Central memory CD4-positive, alpha-beta T cell (primary cell): ENCODE measurements at places on chromosomes 3 and 15.

- DNase-seq, result no peak
Observed at GRCh38 chr3:166489826-166490225, 652.6 kb upstream of the BCHE start.

DNA sequence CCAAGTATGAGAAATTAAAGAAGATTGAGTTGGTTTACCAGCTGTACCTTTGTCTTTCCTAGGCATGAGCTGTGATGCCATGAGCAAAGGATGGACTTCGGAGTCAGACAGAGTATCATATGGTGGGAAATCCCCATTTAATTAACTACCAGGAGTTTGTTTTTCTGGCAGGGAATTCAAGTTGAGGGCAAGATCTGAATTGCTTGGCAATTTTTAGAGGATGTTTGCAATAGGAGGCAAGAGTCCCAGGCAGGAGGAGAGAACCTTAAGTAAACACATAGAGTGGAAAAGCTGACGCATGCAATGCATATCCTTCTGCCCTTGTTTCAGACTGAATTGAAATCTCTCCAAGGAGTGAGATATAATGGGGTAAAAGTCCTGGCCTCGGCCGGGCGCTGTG is 569.7 kb upstream of the MDFIC2 start:
- DNase-seq, result no peak

GRCh38 chr3:120420360-120420759 is 30.4 kb downstream of the FSTL1 start:
- DNase-seq, result no peak

DNA sequence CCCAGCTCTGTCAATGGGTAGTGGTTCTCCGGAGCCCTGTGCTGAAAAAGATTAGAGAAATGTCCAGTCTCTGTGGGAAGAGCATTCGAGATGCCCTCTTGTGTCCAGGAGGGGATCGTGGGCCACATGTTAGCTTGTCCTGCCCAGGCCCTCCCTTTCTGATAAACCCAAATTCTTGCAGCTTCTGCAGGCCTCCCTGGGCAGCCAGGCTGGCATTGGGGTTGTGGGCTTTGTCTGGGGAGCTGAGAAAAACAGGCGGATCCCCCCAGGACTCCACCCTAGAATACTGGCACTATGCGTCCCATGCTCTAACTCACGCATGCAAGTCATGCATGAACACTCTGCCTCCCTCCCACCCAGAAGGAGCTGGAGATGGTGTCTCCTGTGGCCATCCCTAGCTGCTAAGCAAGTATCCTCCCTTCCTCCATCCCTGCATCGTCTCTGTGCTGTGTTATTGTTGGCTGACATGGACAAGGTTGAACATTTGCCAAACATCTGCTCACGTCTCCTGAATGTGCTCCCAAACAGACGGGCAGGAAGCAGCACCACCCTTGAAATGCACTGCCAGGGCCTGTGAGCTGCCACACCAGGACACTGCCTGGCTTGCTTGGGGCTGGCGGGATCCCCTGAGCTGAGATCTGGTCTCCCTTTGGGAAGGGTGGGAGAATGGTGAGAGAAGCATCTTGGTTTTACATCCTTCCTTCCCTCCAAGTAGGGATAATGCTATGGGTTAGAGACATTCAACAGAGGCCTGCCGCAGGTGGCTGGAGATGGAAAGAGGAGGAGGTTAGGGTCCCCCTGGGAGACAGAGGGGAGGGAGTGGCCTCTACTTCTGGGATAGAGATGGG is 26.5 kb downstream of the CFAP161 start:
- DNase-seq, result no peak

DNA sequence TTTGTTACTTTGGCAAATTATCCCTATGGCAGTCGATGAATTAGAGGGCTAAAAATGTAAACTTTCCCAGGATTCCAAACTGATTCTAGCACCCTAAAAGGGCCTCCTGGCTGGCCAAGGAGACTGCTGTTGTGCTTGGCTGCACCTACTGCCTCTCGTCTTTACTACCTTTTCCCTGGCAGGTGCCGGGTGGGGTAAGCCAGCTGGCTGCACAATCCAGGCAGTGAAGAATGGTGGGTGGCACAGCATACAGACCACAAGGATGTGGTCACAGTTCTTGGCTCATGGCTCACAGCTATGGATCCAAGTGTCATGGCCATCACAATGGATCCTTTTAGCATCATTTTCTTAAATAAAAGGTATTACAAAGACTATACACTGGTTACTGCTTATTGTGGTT is 20.7 kb upstream of the SLC25A26 start:
- DNase-seq, result no peak

- DNase-seq, result no peak
Observed at GRCh38 chr15:68389936-68390817, 41.8 kb downstream of the ITGA11 start.

DNA sequence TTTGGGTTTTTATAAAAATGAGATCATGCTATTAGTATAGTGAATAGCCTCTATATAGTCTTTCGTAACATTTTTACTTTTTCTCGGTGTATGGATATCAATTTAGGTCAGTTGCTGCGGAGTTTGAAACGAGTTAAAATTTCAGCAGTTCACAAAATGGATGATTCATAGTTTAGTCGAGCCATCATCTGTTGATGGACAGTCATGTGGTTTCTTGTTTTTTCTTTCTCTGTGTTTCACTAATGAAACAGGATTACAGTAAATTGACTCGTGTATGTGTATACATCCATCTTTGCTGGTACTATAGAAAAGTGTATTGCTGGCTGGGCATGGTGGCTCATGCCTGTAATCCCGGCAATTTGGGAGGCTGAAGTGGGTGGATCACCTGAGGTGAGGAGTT is 106.8 kb downstream of the IGF1R start:
- no peak for DNase-seq

DNA sequence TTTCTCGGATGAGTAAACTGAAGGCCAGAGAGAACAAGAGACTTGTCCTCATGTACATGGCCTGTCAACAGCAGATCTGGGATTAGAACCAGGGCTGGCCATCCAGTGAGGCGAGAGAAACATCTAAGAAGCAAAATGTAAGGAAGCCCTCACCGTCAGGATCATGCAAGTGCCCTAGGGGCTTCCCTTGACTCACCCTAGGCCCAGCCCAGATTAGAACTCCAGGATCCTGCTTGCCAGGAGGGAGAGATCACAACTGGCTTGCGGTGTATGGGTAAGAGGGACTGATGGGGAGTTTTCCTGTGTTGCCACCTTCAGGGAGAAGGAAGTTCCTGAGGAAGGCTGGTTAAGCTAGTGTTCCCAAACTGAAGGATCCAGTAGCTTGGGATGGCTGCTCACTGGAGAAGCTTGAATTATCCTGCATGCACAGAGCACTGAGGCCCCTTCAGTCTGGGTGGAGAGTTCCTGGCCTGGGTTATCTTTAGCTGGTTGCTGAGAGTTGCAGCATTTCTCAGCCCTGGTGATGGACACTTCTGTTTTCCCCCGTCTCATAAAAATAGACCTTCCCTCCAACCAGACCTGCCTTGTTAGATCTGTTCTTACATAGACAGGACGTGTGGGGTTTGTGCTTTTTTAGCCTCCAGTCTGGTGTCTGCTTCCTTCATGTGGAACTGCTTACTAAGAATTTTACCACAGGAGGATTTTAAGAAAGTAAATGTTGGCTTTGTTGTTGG is 28.2 kb upstream of the XIRP1 start:
- DNase-seq, result no peak

DNA sequence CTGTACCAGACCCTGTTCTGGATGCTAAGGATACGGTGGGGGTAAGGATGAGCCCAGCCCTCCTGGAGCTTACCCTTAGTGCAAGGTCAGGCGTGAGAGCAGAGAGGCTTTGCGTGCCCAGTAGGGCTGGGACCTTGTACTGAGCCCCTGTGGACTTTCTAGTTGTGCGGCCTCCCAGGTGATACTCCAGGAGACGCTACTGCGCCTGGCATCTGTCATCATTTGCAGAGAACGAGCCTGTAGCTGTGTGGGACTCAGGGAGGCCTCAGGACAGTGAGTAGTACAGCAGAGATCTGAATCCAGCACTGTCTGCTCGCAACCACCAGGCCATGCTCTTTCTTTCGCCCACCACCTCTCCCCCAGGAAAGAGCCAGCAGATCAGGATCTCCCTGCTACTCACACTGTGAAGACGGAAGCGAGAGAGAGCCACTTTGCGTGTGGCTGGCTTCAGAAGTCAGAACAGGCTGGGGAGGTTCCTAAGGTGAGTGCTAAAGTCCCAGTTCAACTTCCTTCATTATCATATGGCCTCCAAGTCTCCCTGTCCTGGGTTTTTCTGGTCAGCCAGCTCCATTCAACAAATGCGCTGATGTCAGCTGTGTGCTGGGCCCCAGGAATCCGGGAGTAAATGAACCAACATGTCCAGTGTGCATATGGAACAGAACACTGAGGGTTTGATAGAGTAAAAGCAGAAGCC is 38.2 kb upstream of the ITGA11 start:
- no peak for DNase-seq

DNA sequence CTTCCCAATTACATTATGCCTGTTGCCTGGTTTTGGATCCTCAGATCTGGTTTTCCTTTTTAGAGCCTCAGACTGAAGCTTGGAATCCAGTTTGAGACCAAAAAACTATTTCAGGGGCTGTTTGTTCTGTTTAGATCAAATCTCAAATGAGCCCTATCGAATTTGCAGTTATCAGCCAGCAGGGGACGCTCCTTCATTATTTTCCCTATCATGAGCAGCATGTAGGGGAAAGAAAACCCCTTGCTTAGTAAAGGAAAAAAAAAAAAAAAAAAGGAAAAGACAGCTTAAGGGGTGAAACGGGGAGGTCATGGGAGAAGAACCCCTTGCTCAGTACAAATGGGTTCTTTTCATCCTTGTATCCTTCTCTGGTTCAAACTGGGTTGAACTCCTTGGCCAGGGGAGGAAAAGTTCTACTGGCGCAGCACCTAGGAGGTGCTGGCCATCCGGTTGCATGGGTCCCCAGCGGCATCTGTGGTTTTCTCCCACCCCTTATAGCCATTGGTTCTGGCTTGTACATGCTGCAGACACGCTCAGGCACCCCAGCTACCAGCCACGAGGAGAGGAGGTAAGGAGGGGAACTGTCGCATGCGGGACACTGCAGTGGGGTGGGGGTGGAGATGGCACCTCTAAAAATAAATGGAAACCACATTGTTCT is 1375.1 kb upstream of the ALCAM start:
- DNase-seq, result no peak

DNA sequence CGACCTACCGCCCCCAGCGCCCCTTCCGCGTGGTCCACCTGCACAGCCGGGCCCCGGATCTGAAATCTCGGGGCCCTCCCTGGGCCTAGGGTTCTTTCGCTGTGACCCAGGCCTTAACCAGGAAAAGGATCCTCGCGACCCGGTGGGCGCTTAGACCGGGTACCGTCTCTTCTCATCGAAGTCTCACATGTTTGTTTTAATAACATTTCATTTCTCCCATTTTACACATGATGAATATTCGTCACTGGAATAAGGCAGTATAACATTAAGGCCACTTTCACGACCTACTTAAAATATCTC is 277 bp upstream of the DALRD3 start:
- DNase-seq, result no peak

- no peak for DNase-seq
Observed at GRCh38 chr3:9846231-9846630, 2.4 kb upstream of the RPUSD3 start.

GRCh38 chr3:72220946-72221345 is 436.0 kb upstream of the PROK2 start:
- no peak for DNase-seq

DNA sequence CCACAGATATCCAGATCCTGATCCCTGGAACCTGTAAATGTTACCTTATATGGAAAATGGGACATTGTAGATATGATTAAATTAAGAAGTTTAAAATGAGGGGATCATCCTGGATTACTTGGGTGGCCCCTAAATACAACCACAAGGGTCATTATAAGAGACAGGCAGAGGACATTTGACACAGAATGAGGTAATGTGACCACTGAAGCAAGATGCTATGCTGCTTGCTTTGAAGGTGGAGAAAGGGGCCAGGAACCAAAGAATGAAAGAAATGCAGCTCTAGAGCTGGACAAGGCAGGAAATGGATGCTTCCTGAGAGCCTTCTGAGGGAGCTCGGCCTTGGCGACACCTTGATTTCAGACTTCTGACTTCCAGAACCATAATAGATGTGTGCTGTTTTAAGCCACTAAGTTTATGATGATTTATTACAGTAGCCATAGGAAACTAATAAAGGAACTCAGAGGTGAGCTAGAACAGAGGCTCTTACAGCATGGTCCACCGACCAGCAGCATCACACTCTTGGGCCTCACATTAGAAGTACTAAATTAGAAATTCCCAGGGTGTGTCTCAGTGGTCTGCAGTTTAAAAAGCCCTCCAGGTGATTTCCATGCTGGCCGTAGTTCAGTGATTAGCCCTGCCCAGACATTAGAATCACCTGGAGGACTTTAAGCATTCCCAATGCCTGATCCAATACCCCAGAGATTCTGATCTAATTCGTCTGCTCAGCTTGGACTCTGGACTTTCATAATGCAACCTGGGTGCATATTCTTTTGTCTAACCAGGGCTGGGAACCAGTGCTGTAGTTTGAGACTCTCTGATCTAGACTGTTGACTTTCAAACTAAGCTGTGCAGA is 7.5 kb downstream of the COLQ start:
- DNase-seq, result no peak

DNA sequence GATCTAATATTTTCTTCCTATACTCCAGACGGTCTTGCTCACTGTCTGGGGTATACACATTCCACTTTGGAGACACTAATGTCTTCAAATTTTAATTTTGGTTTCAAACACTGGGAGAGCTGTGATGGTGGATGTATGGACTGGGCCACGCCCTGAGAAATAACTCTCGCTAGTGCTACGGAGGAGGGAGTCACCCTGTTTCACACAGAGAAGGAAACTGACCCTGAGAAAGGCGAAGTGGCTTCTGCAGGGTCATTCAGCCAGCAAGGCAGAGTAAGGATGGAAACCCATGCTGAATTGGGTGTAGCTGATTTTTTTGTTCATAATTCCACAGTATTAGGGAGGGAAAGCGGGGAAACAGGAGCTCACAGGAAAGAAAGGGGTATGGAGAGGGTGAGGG is 8.6 kb upstream of the SKIC8 start:
- no peak for DNase-seq

DNA sequence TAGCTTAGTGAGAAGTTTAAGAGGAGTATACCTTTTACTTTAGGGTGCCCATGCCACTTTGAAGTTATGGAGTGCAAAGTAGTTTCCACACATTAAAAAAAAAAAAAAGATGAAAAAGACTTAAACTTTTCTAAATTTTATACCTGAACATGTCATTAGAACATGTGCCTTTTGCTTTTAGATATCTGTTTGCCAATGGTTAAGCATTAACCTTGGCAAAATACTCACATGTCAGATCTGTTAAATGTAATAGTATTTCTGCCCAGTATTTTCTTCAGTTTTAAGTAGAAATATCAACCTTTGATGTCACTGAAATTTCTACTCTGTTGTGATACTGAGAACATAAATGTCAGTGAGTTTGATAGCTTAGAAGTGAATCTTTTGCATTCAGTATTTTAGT is 12.2 kb downstream of the ZFAND6 start:
- DNase-seq, result no peak

GRCh38 chr3:179562591-179563270 is at the start of gene ACTL6A:
ACTL6A (plus strand) TSS chr3:179562926; CDS start chr3:179563093, 167 bp downstream.
- peak; percentile 96 for DNase-seq

DNA sequence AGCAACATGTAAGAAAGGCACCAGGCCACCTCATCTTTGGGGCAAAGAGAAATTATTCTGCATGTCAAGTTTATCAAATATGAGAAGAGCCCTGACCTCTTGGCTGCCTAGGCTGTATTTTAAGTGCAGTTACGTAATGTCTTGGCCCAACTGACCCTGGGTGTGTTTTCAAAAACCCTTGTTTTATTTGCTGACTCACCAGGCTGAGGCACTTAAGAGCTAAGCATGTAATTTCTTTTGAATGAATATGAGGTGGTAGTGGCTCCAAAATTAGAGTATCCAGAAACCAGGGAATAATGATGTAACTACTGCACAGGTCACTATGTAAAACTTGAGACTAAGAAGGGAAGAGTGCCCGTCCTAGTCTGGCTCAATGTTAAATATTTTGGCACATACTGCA is 24.3 kb downstream of the PGPEP1L start:
- no peak for DNase-seq

GRCh38 chr3:105401691-105402149 is 35.0 kb downstream of the ALCAM start:
- DNase-seq, result no peak
